D721Med (cell line): ENCODE measurements at places on chromosomes 1 and 21.

DNA sequence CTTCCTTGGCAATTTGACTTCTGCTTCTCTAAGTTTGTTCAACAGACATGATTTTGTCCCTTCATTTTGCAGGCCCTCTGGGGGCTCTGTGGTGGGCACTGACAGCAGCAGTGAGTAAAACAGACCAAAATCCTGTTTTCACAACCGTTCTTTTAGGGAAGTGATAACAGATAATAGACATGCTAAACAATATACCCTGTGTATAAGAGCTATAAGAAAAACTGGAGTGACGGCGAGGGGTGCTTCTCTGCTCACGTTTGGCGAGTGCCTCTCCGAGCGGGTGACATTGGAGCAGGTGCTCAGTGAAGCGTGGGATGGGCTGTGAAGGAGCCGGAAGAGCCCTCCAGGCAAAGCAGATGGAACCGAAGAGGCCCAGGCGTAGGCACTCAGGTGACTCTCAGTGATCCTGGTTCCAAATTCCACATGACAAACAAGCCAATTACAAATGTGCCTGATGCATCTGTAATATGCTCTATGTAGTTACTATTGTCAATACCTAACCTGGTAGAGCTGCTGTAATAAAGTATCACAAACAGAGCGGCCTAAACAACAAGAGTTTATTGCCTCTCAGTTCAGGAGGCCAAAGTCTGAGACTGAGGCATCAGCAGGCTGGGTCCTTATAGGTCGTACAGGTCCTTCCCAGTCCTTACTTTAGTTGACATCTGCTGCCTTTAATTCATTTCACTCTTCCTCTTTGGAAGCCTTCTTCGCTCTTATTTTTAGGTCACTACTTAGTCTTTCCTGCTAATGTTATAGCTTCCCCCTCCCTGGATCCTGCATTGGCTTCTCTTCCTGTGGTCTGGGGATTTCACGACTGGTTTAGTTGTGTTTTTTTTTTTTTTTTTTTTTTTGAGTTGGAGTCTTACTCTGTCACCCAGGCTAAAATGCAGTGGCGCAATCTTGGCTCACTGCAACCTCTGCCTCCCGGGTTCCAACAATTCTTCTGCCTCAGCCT is 20.1 kb downstream of the OR2B11 start:
- no peak for DNase-seq

DNA sequence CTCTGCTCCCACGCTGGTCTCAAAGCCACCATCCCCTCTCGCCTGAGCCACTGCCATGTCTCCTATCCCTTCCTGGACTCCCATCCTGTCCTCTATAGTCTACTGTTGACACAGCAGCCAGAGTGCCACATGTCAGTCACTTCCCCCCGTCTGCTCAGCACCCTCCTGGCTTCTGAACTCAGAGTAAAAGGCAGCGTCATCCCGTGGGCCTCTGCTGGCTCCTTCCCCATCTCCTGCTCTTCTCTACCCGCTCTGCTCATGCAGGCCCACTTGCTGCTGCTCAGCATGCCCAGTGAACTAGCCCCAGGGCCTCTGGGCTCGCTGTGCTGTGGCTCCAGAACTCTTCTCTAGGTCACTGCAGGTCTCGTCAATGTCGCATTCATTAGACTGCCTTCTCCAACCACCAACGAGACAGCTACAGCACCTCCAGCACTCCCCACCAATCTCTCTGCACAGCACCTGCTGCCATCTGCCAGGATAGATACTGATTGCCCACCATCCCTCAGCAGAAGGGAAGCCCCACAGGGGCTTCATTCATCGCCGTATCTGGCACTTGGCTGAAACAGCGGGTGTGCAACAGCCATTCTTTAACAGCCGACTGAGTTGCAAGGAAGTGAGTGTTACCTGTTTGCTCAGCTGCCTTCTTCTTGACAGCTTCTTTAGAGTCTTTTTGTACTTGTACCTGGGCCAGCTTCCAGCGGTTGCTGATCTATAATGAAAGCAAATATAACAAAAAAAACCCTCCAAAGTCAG is 11.8 kb upstream of the SRM start:
- DNase-seq: no peak

DNA sequence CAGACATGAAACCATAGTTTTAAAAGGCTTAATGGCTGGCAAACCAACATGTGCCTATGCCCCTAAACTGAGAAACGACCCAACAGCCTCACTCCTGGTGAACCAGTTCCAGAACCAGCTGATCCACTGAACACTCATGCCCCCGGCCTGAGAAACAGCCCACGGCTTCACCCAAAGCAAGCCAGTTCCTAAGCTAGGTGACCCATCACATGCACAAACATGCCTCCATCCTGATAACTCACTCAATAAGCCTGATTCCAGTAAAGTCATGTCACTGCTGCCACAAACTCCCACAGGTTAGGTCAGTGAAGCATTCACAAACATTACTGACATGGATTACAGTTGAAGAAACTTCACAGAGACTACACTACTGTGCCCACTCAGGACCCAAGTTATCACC is 161.6 kb downstream of the USH2A start:
- DNase-seq: no peak

DNA sequence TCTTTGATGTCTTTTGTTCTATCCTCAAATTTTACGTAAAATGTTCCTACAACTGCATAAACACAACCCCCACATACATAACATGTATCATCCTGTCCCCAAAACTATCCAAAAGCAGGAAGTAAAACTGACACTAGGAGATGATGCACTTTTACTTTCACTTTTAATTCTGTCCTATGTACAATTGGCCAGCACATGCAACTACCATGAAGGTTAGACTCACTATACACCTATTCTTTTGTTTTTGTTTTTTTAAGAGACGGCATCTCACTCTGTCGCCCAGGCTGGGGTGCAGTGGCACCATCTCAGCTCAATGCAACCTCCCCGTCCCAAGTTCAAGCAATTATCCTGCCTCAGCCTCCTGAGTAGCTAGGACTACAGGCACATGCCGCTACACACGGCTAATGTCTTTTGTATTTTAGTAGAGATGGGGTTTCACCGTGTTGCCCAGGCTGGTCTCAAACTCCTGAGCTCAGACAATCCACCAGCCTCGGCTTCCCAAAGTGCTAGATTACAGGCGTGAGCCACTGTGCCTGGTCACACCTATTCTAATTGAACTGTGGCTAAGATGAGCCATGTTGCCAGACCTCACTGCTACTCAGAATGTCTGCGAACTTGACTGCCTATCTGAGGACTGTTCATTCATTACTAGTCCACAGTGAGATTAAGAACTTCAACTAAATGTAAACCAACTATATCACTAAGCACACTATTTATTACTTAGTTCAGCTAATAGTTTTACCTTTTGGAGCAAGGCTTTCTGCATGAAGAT is 48.0 kb downstream of the TOR3A start:
- no peak for DNase-seq

DNA sequence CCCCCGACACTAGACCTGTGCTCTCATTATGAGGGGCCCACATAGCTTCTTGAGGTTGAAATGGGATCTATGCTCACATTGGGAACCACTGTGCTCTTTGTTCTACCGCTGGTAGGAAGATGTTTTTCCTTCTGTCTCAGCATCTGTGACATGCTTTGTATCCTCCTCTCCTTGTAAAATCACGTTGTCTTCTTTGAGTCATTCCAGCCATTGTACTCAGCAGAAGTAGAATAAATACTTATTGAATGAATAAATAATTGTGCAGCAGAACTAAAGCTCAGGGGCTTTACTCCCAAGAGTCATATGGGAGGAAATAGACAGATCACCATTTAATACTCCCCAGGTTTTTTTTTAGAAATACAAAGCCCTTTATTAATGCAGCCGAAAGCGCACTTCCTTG is 66.3 kb upstream of the EDEM3 start:
- no peak for DNase-seq

DNA sequence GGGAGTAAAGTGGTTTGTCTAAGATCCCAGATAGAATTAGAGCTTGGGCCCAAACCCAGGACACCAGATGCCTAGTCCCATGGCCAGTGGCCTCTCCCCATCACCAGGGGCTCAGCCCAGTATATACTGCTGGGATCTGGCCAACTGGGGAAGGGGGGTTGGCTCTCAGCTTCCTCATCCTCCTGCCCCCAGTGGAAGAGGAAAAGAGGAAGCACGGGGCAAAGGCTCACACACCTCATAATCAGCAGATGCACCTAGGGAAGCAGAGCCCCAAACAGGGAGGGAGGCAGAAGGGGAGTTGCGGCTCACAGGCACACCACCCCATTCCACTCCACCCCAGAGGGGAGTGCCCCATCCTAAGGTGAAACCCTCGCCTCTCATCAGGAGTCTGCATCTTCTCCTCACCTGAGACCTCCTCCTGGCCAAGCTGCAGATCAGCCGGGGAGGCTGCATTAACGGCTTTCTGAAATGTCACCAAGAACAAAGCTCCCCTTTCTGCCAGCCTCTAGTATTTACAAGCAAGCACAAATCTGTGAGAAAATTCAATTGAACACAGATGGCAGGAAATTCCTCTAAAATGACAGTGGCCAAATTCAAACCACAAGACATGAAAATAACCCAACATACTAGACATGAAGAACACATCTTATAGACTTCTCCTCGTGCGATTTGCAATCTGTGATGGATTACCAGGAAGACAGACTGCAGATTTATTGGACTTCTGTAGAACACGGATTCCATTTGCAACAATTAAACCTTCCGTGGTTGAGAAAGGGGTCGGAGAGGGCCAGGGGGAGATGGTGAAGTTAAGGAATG is 82.8 kb downstream of the GLIS1 start:
- DNase-seq: no peak

GRCh38 chr1:25579292-25580252 is 36.2 kb downstream of the LDLRAP1 start:
- no peak for DNase-seq

DNA sequence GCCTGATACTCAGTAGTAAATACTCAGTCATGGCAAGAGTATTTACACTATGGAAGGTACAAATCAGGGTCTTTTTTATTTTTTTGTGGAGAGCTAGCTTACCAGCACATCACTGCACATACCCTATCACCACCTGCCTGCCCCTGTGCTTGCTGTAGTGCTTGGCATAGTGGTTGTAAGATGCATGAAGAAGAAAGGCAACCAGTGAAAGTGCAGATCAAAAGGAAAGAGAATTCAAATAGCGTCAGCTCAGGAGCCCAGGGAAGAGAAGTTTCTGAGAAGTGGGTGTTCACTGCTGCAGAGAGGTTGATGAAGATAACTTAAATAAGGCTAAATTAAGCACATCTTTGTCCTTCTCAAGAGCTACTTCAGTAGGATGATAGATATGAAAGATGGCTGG is 76.0 kb downstream of the DTL start:
- no peak for DNase-seq

DNA sequence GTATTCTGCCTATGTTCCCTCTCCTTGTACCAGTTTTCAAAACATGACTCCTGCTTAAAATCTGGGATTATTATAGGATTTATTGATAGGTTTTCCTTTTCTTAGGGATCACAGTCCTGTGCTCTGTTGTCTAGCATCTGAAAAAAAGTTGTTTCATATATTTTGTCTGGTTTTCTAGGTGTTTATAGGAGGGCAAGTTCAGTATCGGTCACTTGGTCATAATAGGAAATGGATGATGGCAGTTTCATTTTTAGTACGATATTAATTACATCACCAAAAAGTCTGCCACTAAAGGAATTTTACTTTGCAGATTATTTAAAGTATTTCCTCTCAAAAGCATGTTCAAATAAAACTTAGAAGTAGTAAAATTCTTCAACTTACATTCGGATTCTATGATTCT is 94.4 kb downstream of the RASAL2 start:
- no peak for DNase-seq

- no peak for DNase-seq
Measured at GRCh38 chr1:197783510-197783948, 8.2 kb upstream of the DENND1B start.

GRCh38 chr1:48785869-48786268 is 9.2 kb upstream of the BEND5 start:
- no peak for DNase-seq

DNA sequence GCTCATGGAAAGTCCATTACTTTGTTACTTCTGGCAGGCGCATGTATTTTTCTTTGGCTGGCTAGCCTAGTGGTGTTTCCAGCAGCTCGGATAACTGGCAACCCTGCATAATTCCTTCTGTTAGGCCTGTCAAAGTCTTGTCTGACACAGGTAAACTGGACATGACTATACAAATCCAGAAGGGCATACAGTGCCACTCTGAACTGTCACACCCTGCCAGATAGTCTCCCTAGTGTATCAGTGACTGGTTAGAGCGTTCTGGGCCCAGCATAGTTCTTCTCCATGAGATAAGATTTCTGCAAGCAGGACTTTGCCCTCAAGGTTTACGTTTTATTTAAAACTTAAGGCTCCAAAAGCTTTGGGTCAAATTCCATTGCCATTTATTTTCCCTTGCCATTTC is 177.7 kb upstream of the GORAB start:
- no peak for DNase-seq

GRCh38 chr1:205012391-205013140 is 30.4 kb upstream of the CNTN2 start:
- DNase-seq: no peak

DNA sequence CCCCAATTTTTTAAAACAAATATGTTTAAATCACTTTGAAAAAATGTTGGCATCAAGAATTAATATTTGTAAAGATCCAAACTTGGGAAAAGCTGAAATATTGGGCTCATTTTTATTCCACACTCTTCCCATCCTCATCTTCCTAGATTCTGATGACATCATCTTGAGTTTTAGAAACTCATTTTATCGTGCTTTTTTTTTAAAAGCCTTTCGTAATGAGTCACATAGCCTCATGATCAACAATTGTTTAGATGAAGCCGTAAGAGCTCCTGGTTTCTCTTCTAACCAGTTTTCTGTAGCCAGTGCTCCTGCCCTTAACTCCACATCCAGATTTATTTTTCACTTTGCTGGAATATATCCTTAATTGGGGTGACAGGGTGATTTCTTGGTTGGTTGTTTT is 78.6 kb downstream of the POFUT2 start:
- no peak for DNase-seq

- DNase-seq: no peak
Measured at GRCh38 chr1:83129107-83129506, 869.8 kb downstream of the TTLL7 start.

GRCh38 chr1:21906173-21907078 is 30.7 kb downstream of the HSPG2 start:
- DNase-seq: no peak

GRCh38 chr1:152380932-152381331 is 21.1 kb upstream of the FLG2 start:
- no peak for DNase-seq

DNA sequence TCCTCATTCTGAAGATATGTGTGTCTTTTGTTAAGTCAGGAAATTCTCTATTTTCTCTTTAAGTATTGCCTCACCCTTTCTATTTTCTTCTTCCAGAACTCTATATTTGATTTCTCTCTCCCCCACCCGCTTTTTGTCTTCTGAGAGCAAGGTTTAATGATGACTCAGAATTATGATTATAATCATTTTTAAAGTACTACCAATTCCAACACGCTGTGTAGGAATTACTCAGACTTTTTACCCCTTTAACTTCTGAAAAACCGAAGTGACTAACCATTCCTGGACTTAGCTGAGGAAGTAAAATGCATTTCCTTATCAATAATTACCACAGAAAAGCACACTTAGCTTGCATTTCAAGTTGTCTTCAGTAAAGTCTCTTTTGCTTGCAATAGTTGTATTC is 20.8 kb upstream of the SCYL3 start:
- no peak for DNase-seq
